ENCODE measurements at places on chromosomes 5 and 9. TPM values are rescaled to one million over a fixed set of nuclear protein-coding genes. Genes with fewer than 3 reads are reported as not detected.

KIF20A gene
- not detected for total RNA-seq

PCDHGA3 gene
- not detected for total RNA-seq

COL15A1 gene
- total RNA-seq: not detected

C9orf43 gene
- 0.65 TPM for total RNA-seq

IL4 gene
- total RNA-seq: not detected
